ENCODE measurements at places on chromosomes 1 and 21.

DNA sequence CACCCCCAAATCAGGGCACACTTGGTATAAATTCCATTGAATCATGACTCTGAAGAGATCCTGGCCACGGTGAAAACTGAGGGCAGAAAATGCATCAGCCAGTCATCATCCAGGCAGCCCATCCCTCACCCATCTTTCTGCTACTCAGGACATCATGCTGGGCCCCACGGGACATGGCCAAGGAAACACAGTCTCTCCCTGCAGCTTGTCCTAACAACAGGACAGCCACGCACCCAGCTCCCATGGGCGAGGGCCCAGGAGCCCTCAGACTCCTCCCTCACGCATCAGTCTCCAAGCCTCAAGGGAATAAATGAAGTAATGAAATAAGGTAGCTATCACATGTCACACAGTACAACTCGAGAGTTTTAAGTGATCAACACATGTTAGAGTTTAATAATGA, 37.8 kb downstream of the ELK4 start:
- DNase-seq, result no peak

GRCh38 chr1:20720631-20721091, 2.9 kb upstream of the KIF17 start:
- no peak for DNase-seq

GRCh38 chr1:86068271-86068721, 88.3 kb downstream of the COL24A1 start:
- DNase-seq, result no peak

DNA sequence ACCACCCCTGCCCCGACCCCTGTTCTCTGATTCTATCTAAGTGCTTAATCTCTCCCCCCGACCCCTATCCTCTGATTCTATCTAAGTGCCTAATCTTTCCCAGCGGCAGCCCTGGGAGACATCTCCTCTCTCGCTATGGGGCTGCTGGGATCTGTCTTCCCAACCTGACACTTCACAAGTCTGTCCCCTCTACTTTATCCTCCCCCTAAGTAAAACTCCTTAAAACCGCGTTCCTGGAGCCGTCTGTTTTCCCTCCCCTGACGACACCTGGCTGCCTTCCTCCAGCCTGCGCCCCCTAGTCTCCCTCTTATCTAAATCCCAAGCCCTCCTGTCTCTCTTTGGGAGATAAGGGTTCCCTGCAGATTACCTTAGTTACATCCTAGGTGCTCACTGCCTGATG, 30.5 kb downstream of the EPHB2 start:
- no peak for DNase-seq

DNA sequence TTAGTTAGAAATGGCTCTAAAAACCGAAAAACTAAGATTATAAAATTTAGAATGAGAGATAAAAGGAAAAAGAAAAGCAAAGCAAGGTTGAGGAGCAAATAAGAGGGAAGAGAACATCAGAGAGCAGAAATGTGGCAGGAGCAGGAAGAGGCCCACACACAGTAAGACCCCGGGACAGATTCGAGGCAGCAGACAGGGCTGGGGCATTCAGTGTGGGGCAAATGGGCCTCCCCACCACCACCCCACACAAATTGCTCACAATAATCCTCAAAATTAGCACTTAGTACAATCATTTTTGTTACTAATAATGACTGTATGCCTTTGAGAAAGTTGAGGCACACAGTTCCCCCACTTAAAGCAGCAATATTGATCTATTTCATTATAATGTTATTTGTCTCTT, 17.1 kb upstream of the SLC44A3 start:
- DNase-seq, result no peak

- DNase-seq, result no peak
Measured at GRCh38 chr1:207813946-207814345, 62.1 kb downstream of the CD46 start.

DNA sequence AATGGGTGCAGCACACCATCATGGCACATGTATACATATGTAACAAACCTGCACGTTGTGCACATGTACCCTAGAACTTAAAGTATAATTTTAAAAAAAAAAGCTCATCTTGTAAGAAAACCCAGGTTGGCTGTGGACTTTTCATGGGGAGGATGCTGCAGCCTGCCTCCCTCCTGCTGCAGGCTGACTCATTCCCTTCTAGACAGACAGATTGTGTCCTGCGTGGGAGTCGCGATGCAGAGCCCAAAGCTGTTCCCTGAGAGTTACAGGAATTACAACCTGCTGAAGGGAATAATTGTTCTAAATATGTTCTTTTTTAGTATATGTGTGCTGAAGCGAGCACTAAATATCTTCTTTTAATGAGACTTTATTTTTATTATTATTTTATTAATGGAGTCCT, 93.2 kb downstream of the TBX19 start:
- no peak for DNase-seq

- DNase-seq, result no peak
Measured at GRCh38 chr1:29513357-29513756, 277.0 kb downstream of the PTPRU start.

GRCh38 chr1:184035719-184036516, 1.6 kb downstream of the COLGALT2 start:
- DNase-seq, result no peak

- DNase-seq, result no peak
Measured at GRCh38 chr1:175126347-175126746, 58.7 kb downstream of the TNN start.

DNA sequence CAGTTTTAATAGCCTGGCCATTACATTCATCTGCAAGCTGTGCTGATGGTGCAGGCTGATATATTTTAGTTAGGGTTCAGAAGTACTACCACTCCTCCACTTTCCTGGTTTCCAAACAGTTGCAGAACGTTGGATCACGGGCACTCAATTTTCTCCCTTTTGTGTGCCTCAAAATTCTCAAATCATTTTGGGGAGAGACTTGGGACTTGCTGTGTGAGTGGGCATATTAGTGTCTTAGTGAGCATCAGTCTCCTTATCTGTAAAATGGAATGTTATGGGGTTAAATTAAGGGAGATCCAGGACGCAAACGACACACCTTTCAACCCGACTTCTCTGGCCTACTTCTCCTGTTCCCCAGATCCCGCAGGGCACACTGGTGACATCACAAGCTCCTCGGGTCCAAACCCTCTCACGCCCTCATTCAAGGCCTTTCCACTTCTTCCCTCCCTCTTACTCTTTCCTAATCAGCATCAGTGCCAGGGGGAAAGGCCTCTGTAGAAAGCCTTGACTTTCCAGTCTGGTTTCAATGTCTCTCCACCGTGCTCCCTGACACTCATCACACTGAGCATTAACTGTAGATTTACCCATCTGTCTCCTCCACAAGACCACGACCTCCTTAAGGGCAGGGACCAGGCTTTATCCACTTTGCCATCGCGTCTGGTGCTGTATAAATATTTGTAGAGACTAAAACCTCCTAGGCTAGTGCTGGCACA, 1.2 kb downstream of the PIGP start:
- no peak for DNase-seq

DNA sequence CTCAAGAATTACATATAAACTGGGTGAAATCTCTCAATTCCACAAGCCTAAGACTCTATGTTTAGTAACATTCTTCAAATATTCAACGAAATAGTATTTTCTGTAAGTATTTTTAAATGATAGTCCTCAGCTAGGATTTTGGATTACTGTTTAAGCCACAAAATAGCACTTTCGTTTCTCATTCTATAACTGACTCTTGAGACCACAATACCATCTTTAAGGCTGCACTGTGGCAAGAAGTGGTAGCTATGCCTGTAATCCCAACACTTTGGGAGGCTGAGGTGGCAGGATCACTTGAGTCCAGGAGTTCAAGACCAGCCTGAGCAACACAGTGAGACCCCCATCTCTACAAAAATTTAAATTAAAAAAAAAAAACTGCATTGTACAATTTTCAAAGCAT, 126.7 kb downstream of the CDC42BPA start:
- DNase-seq, result no peak

- no peak for DNase-seq
Measured at GRCh38 chr1:233695901-233696300, 82.0 kb downstream of the KCNK1 start.

DNA sequence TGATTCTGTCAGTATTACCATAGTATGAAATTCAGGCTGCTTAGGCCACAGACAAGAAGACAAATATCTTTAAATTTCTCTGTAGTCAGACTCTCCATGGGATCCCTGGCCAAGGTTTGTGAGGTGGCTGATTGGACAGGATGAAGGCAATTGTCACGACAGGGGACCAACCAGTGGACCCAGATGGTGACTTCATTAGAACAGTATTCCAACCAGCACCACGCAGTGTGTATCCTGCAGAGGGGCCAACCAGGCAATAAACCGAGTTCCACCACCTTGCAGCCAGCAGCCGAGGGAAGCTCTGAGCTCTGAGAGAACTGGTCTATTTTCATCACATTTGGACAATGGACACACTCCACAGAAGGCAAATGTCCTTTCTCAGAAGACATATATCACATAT, 16.1 kb downstream of the DSCAM start:
- DNase-seq, result no peak

GRCh38 chr1:3443807-3444206, 10.7 kb upstream of the ARHGEF16 start:
- no peak for DNase-seq

GRCh38 chr1:228825840-228826484, 90.7 kb downstream of the RHOU start:
- no peak for DNase-seq

DNA sequence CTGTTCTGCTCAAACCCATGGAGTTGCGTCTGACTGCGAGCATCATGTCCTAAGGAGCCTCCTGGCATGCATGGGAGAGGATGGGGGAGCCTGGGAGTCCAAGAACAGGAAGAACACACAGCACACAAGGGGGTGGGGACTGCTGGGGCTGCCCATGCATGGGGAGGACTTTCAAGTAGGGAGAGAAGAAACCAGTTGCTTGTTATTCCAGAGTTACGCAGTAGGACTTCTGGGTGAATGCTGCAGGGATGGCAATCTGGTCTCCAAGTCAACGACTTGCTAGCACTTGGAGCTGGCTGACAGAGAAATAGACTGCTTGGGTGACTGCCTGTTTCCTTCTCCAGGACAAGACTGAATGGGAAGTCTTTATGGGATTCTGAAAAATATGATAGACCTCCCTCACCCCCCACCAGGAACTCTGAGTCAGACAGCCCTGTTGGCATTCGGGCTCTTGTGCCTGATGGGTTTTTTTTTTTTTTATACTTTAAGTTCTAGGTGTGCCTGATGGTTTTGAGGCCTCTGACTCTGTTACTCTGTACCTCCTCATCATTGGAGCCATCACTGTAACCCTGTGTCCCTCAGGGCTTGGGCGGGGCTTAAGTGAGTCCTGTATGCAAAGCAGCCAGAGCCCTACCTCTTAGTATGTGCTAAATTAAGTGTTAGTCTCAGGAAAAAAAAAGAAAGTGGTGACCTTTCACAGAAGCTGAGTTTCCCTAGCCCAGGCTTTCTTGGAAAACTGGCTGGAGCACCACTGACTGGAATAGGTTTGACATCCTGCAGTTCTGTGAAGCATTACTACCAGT, 30.3 kb downstream of the MAP3K21 start:
- DNase-seq, result no peak

DNA sequence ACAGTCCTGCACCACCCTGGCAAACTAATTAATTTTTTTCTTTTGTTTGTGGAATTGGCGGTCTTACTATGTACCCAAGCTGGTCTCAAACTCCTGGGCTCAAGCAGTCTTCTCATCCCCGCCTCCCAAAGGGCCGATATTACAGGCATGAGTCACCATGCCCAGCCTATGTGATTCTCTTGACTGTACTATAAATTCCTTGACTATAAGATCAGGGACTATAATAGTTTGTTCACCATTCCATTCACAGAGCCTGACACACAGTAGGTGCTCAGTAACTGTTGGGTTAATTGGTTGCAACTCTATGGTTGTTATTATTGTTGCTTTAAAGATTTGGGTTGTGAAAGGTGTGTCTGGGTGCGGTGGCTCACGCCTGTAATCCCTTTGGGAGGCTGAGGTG, 17.2 kb downstream of the DAP3 start:
- no peak for DNase-seq

- DNase-seq, result no peak
Measured at GRCh38 chr21:16421965-16422364, 692.2 kb downstream of the USP25 start.

DNA sequence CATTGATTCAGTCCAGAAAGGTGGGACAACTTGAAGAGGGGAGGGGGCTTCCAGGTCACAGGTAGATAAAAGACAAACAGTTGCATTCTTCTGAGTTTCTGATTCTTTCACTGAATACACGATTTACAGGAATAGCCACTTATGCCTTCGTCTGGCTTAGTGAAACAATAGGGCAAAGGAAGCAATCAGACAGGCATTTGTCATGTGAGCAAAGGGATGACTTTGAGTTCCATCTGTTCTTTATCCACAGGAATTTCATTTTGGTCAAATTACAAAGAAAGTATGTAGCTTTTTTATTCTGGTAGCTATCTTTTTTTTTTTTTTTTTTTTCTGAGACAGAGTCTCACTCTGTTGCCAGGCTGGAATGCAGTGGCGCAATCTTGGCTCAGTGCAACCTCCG, 202.5 kb downstream of the TTLL7 start:
- no peak for DNase-seq

DNA sequence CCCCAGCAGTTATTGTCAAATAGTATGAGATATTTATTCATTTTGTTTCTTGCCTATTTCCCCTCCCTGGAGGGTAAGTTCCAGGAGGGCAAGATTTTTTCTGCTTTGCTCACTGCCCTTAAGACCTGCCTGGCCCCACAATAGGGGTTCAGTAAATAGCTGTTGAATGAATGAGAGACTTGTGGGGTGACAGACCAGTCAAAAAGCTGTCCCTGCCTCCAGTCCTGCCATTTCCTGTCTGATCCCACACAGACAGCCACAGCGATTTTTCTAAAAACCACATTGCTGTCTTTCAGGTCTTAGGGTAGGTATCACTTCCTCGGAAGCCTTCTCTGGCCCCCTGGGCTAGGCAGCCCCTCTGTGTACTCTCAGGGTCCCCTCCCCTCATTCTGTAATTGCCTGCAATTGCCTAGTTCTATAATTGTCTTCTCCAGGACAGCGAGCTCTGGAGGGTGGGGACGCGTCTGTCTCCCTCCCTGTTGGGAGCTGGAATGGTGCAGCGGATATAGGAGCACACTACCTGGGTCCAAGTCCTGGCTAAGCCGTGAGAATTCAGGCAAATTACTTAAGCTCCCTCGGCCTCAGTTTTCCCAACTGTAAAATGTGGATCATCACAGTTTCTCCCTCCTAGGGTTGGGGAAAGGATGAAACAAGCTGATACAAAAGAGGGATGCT, 1.8 kb upstream of the EXTL1 start:
- no peak for DNase-seq

DNA sequence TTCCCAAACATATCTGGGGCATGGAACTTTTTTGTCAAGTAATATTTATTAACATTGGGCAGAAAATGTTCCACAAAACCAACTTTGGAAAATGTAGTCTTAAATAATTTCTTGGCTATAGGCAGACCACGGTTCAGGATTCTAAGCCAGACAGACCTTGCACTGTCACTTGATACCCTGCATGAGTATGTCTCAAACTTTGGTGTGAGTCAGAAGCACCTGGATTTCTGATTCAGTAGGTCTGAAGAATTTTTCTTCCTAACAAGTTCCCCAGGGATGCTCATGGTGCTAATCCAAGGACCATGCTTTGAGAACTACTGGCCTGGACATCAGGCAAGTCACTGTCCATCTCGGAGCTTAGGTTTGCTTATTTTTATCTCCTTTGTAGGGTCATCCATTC, 562.0 kb downstream of the PLPP3 start:
- no peak for DNase-seq

Measured in activated CD4-positive, alpha-beta T cell treated with anti-CD3 and anti-CD28 coated beads for 1 hour (primary cell).